GM19239 (cell line): ENCODE measurements at places on chromosomes 1 and 21.
A peak's percentile ranks its signal among the peaks of the same experiment; 100 is the strongest.

GRCh38 chr1:206131037-206131436 lies 13.8 kb upstream of the AVPR1B start:
- DNase-seq: no peak

DNA sequence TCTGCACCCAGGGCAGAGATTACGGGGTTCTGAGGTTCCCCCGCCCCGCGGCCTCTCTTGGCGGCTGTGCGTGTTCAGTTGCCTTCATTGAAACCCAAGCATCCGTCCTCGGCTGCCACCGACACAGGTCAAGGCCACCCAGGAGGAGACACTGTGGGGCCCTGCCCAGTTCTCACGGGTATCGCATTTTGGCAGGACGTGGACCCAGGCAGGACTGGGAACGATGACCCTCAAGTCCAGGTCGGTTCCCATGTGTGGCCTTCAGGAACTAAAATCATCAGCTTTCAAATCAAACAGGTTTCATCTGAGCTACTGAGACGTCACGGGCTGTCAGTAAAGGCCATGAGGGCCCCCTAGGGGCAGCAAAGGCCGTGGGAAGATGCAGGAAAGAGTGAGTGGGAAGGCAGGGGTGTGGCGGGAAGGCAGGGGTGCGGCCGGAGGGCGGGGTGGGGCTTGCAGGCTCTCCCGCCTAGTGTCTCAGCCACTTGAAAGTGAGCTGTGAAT lies 7.0 kb upstream of the C1orf174 start:
- DNase-seq: no peak

DNA sequence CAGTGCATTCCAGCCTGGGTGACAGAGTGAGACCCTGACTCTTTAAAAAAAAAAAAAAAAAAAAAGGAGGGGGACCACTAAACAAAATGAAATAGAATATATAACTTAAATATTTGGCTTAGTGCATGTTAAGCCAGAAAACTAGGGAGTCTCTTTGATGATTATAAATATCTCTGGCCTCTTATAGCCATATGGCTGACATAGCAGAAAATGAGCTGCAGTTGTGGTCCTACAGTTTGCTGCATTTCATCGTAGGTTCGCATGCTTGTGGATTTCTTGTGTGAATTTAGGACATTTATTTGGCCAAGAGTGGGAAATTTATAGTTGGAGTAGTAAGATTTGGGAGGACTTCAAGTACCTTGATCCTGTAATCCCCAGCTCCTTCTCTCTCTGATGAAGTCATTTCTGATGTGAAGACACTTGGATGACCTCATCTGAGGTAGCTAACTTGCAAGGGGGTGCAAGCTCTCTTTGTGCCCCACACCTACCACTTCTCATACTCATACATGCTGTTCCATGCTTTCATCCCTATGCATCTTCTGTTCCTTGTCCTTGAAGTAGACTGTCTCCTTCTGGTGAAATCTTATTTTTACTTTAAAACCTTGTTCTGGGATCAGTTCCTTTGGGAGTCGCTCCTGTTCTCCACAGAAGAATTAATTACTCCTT lies 6.4 kb upstream of the TIPRL start:
- no peak for DNase-seq

DNA sequence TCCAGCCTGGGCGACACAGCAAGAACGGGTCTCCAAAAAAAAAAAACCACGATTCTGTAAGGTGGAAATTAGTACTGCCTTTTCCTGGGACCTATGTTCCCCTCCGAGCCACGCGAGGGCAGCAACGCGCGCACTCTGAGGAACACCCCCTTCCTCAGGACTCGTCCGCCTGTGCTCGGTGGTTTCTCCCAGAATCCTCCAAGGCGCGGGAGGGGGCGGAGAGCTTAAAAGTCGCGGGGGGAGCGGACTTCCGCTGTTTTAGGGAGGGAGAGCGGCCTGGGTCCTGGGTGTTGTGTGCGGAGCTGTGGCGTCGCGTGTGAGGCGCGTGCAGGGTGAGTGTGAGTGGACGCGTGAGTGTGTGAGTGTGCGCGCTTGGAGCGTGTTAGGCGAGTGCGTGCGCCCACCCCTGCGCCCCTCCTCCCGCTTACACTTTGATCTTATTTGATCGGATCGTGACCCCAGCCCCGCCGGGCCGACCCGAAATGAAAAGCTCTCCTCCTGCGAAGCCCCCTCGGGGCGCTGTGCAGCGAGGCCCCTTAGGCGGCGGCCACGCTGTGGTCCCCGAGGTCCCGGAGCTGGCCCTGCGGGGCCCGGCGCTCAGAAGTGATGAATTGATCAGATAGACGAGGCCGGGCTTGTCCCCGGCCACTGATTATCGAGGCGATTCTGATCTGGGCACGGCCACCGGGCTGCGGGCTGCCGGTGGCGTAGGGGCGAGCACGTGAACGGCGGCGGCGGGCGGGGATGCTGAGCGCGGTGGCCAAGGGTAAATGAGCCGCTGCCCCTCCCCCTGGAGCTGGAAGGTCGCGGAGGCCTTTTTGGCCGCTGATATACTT lies 9.6 kb downstream of the TMEM167B start:
- peak; percentile 83 for DNase-seq

GRCh38 chr1:94236630-94237290 lies 624 bp downstream of the ARHGAP29 start:
- DNase-seq: no peak

DNA sequence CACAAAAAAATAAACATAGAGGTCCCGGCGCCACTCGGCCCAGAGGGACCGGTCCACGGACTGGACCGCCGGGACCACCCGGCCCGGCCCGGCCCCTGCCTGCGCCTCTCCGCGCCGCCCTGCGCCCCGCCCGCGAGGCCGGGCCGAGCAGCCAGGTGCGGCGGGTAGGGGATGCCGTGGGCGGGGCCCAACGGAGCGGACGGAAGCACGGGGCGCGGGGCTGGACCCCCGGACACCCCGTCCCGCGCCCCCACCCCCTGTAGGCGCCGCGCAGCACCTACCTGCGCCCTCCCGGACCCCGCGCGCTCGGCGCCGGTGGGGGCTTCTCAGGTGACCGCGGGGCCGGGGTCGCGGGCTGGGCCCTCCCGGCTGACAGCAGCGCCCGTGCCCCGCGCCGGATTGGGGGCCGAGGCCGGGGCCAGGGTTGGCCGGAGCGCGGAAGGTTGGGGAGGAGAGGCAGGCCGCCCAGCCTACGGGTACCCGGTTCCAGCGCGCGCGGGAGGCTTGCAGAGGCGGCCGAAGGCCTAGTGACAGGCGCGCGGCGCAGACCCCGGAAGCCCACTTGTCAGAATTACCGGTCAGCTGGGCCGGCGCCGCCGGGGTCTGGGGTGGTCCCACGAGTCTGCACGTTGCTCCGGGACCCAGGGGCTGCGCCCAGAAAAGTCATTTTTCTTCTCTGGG lies 351.9 kb upstream of the CAMK1G start:
- no peak for DNase-seq

- no peak for DNase-seq
Measured at GRCh38 chr21:45617021-45617921, 26.3 kb upstream of the PCBP3 start.

DNA sequence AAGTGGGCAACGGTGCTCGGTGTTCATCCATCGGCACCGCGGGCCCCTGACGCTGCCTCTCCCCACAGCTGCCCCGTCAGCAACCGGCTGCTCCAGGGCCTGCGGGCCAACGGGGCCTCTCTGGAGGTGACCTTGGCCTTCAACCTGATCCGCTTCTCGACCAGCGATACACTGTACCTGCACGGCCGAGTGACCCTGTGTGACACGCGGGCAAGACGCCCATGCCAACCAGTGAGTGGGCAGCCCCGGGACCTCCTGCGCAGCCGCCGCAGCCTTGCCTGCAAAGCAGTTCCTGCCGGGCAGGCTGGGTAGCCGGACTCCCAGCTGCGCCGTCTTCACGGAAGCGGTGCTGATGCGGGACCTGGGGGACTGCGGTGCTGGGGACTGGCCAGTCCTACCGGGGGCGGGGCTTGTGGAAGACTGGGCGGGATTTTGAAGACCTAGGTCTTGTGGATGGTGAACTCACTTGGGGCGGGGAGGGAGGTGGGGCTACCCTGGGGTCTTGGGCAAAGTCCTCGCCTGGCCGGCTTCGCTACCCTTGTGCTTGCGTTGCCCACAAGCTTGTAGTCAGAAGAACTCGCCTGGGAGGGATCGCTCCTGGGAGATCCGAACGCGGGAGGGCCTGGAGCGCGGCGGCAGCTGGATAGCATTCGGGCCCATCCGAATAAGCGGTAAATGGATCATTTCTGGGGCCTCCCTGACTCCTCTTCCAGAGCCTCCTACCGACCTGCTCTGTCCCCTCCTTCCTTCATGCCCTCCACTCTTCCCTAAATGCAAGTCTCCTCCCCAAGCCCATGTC lies 8.8 kb upstream of the CEP85 start:
- no peak for DNase-seq

GRCh38 chr1:97943354-97943753 lies 22.5 kb upstream of the DPYD start:
- no peak for DNase-seq

DNA sequence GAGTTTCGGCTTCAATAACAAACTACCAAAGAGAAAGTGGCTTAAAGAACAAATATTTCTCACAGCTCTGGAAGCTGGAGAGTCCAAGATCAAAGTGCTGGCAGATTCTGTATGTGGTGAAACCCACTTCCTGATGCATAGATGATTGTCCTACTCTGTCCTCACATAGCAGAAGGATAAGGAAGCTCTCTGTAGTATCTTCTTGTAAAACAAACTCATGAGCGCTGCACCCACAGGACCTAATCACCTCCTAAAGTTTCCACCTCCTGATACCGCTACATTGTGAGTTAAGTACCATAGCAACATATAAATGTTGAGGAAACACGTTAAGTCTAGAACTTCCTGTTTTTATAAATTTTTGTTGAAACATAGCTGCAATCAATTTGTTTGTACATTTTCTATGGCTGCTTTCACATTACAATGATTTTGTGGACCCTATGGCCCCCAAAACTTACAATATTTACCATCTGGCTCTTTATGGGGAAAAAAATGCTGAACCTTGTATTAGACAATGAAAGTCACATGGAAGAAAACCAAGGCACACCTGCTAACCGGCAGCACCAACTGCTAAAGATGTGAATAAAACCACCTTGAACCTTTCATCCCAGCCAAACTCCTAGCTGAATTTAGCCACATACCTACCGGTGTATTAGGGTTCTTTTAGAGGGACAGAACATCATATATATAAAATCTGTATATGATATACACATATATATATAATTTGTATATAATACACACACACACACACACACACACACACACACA lies 1423.4 kb downstream of the NCAM2 start:
- DNase-seq: no peak

GRCh38 chr1:230824551-230824918 lies 43.8 kb downstream of the C1orf198 start:
- DNase-seq: no peak

DNA sequence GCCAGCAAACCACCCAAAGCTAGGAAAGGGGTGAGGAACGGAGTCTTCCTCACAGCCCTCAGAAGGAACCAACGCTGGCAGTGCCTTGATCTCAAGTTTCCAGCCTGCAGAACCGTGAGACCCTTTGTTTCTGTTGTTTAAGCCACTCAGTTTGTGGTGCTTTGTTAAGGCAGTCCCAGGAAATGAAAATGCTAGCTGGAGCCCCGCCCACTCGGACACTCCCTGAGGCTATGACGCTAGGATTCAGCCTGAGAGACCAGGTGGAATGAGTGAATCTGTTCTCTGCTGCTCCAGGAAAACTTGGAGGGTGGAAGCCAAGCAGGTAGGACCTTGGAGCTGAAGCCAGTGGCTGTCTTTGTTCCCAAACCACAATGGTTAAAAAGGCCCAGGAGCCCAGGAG lies 196.5 kb upstream of the POU3F1 start:
- DNase-seq: no peak

DNA sequence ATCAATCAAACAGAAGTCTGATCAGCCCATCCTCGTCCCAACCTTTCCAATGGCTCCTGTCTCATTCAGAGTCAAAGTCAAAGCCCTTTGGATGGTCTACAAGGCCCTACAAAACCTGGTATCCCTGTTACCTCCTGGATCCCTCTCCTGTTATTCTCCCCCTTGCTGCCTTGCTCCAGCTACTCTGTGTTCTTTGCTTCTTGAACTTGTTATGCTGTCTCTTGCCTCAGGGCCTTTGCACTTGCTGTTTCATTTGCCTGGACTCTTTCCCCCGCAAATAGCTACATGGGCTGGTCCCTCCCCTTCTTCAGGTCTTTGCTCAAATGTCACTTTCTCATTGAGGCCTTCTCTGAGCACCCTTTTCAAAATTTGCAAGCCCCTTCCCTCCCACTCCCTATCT lies 1.4 kb upstream of the CSF3R start:
- no peak for DNase-seq

- DNase-seq: no peak
Measured at GRCh38 chr1:112933820-112934571, 22.0 kb downstream of the SLC16A1 start.

GRCh38 chr1:213531369-213532310 lies 456.1 kb upstream of the PROX1 start:
- no peak for DNase-seq

DNA sequence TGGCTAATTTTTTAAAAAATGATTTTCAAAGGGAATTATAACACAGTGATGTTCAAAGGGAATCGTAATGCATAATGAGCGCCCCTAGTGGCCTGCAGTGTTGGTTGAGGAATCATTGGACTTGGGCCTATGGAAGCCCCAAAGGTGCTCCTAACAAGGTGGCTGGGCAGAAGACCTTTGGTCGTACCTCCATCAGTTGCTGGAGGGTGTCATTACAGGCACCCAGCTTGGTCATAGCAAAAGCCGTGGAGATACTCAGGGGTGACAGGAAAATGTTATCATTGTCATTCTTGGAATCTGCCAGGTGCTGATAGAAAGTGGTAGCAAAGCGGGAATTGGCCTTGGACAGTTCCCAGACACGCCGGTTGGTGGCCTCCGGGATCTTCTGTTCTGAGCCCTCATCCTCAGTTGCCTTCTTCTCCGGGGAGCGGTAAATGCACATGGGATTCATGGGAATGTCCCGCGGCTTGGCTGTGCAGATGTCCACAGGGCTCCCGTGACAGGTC lies 2.7 kb downstream of the SERPINC1 start:
- DNase-seq: peak; percentile 16

DNA sequence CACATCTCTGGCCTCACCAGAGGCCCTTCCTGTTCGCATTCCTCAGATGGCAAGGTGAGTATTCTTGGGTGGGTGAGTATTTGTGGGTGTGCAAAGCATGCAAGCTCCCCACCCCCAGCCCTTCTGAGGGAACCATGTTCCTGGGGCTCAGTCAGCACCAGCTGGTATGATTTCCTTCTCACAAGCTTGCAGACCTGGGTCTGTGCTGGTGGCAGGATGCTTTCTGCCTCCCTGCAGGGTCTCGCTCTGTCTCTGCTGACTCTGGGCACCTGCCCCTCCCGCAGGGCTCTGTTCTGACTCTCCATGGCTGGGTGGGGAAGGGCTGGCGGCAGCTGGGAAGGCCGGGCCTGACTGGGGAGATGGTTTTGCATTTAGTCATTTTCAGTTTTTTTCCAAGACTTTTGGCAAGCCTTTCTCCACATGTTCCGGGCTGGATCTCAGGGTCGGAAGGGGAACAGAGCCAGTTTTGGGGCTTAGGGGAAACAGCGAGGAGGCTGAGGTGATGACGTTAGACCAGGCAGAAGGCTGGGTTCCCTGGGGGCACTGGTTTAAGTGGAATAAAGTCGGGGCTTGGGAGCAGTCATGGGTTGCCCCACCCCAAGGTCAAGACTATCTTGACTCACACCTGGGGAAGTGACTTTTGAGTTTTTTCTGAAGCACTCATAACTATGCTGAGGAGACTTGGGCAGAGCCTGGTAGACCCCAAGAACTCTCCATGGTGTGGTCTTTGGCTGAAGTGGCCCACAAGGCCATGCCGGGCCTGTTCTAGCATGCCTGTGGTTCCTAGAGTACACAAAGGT lies 6.2 kb downstream of the RASSF5 start:
- no peak for DNase-seq

GRCh38 chr21:20527731-20528460 lies 470.3 kb upstream of the NCAM2 start:
- DNase-seq: no peak
